ENCODE measurements at places on chromosomes 16 and 17.

- no peak for DNase-seq
Measured at GRCh38 chr17:52035336-52035915, 123.1 kb downstream of the CA10 start.

DNA sequence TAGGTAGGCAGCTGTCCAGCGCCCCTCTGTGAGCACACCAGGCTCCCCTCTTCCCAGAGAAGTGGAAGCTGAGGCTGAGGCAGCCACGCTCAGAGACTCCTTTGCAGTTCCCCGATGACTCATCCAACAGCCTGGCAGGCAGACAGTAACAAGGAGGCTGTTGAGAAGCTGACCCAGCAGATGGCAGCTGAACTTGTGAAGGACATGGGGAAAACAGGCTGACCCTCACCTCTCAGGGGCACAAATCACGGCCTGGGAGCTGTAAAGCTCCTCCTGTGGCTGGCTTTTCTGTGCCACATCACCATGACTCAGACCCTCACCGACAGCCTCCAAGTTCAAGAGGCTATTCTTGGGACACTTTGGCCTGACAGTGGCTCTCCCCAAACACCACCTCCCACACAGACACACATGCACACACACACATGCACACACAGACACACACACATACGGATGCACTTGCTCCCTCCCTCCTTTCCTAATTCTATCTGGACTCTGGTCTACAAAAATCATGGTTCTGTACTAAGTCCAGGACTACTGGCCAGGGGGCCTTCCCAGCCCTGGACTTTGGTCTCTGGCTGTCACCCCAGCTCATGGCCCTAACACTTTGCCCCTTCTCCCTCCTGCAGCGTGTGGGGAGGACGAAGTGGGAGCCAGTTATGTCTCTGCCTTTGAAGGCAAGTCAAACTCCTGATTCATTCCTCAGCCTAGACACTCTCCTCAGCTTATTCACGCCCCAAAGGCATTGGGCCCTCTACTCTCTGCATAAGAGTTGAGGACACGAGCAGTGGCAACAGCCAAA is 23.2 kb downstream of the MAP3K14 start:
- peak; percentile 72 for DNase-seq

GRCh38 chr17:55524440-55525220 is 13.4 kb upstream of the SMIM36 start:
- DNase-seq = no peak

DNA sequence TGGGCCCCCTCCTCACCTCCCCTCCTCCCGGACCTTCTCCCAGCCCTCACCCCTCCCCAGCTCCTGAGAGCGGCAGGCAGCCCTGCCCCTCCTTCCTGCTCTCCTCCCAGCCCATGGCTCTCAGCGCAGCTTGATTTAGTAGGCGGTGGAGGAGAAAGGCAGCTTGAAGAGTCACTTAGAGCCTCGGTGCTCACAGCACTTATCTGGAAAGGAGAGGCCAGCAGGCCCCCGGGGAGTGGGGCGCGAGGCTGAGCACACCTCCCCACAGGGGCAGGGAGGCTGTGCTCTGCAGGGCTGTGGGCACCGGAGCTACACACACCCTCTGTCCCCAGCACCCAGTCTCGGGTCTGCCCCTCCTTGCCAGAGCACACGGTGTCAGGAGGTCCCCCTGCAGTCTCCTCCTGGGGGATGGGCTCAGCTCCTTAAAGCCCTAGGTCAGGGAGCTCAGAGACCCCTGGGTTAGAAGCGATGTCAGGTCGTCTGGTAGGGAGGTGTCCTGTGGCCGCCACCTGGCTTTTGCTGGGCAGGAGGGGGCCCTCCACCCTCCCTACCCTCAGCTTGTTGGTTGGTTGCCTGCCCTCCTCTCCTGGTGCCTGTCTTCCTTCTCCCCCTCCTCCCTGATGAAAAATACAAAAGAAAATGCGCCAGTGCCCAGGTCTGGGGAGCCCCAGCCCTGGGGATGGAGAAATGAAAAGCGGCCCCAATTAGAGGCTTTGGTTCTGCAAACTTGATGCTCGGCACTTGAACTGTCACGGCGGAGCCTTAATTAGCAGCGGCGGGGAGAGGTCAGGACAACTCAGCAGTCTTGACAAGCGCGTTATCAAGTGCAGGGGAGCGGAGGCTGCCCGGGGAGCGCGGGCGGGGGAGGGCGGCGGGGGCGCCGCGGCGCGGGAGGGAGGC is 151.1 kb upstream of the GSE1 start:
- no peak for DNase-seq

DNA sequence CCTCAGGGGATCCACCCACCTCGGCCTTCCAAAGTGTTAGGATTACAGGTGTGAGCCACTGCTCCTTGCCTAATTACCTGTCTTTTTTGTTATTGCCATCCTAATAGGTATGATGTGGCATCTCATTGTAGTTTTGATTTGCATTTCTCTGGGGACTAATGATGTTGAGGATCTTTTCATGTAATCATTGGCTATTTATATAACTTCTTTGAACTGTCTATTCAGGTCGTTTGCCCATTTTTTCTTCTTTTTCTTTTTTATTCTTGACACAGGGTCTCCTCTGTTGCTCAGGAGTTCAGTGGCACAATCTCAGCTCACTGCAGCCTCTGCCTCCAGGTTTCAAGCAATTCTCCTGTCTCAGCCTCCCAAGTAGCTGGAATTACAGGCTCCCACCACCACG is 1.3 kb upstream of the TGFB1I1 start:
- DNase-seq = no peak

All from CD4-positive, alpha-beta T cell treated with Interleukin-15 for 1 hour (primary cell).